T-cell (primary cell): ENCODE measurements at places on chromosomes 2 and 18.

GRCh38 chr2:9440058-9440727, 16.7 kb downstream of the CPSF3 start:
- no peak for DNase-seq

DNA sequence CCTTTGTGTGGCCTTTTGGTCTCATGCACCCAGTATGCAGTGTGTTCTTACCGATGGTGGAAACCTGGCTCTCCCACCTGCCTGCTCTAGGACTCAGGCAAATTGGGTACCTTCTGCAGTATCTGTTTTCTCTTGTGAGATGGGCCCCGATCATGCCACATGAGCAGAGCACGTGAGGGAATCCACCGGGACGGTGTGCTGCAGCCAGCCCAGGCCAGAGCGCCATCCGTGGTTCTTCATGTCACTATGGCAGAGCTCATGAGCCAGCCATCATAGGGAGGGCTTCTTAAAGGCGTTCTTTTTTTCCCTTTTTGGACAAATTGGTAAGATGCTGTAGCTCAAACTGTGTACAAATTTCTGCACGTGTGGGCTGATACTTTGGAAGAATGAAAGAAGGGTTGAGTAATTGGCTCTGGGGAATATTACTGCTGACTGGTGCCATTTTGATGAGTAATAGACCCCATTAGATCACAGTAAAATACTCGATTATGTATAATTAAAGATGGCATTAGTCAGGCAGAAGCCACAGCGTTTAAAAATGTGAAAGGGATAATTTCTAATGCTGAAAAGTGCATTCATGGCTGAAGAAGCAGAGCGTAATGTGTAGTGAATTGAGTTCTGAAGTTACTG, 19.2 kb downstream of the SH3RF3 start:
- DNase-seq = no peak

DNA sequence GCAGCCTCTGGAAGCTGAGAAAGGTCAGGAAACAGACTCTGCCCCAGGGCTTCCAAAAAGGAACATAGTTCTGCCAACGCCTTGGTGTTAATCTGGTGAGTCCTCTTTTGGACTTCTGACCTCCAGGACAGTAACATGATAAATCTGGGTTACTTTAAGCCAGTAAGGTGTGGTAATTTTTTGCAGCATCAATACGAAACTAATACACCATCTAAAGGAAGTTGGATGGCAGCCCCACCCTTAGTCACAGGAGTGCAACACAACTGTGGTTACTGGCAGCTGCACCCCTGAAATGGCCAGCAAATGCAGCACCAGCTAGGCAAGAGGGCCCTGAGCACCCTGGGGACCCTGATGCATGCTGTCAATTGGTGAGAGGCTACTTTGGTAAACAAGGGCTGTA, 25.8 kb downstream of the CREG2 start:
- DNase-seq = peak; percentile 17

GRCh38 chr2:198135481-198135934, 331.1 kb downstream of the PLCL1 start:
- DNase-seq = no peak

DNA sequence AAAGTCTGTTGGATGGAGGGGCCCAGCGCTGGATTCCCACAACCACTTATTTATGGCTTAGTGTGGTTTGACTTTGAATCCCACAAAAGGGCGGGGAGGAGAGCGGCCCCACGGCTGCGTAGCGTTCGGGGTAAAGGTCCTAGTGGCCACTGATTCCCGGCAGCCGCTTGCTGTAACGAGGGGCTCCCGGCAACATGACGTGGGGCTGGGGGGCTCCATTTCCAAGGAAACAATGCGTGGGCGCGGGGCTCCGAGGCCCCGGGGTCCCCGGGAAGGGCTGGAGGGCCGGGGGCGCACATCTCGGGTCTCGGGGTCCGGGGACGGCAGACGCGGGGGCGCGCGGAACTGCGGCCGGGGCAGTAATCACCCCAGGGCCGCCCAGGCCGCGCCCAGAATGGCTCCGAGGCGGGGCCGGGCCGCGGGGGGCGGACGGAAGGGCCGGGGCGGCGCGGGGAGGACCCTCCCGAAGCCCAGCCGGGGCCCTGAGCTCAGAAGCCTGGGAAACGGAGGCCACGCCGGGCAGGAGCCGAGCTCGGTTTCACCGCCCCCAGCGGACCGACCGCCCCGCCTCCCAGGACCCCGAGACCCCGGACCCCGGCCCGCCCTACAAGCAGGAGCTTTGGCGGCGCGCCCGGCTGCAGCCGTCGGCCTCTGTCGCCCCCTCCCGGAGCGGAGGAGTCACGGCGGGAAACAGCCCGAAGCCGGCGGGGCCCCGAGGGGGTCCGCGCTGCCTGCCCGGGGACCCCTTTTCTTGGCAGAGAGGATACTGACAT, 11.9 kb upstream of the MLPH start:
- DNase-seq = peak; percentile 82

DNA sequence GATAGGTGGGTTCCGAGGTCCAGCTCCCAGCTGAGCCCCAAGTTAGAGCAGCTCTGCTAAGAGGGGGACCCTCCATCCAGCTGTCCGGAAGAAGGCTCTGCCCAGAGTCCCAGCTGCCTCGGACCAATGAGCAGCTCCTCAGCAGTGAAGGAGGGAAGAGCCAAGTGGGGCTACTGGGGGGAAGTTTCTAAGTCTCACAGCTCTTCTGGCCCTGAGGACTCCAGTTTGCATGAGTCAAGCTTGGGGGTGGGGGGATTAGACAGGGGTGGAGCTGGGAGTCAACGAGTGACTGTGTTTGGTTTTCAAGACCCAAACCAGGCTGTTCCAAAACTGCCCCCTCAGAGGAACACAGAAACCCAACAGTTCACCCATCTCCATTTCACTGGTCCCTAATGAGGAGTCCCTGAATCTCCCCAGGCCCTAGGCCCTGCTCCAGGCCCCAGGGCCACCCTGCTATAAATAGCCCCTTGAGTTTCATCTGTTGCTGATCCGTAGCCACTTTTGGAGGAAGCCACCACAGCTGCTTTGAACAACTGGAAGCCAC, 100.9 kb downstream of the TNS1 start:
- DNase-seq = no peak

DNA sequence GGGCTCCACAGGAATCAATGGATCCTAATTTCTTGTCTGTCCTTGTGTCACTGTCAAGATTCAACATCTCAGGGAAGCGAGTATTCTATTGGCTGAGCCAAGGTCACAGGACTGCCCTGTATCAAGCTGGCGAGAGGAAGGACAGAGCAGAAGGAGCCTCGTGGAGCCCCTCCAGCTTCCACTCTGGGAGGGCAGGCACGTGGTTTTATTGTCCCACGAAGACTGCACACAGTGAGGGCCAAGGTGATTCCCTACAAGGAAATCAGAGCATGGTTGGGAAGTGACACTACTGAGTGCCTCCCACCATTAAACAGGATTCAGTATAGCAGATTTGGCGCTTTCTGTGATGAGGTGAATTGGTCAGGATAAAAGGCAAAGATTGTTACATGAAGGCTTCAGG, 302.4 kb upstream of the CXCR4 start:
- no peak for DNase-seq

DNA sequence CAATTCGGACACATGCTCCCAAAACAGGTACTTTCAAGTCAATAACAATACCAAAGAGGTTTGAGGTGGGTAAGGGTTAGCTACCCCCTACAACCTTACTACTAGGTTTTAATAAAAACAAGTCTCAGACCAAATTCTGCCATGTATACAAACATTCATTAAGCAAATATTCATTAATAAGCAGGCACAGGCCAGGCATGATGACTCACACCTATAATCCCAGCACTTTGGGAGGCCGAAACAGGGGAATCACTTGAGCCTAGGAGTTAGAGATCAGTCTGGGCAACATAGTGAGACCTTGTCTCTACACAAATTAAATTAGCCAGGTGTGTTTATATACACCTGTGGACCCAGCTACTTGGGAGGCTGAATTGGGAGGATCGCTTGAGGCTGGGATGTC, 11.7 kb upstream of the ELAC1 start:
- no peak for DNase-seq

- DNase-seq = no peak
Measured at GRCh38 chr2:210955591-210955990, 399.2 kb downstream of the CPS1 start.

DNA sequence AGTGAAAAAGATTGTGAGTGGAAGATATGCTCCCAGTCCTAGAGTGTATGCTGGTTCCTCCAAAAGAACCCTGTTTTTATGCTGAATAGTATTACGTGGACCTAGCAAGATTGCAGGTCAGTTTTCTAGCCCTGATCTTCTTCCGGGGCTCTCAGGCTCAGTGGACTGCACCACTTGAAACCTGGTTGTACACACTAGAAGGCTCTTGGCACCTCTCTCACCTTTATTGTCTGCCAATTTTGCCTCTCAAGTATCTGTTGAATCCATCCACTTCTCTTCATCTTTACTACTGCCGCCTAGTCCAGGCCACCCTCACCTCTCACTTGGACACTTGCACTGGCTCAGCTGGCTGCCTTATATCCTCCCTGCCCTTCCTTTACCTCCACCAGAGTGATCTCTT, 16.8 kb downstream of the TTC39C start:
- DNase-seq = no peak

GRCh38 chr18:79424880-79425568, 29.3 kb downstream of the NFATC1 start:
- no peak for DNase-seq

DNA sequence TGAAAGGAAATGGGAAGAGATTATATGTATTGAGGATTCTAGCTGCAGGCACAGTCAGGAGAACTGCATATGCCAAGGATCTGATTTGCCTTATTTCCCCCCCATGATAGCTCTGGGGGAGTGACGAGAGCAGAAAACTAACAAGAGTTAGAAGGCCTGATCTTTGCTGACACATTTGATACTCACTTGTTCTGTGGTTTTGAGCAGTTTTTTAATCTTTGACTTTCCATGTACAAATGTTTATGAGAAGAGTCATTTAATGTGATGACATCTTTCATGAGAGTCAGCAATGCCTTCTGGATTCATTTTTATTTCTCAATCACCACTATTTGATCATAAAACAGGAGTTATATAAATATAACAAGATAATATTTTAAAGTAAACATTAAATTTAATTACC, 12.7 kb upstream of the SERPINB7 start:
- no peak for DNase-seq

GRCh38 chr18:62759704-62760402, 44.5 kb downstream of the PHLPP1 start:
- DNase-seq = no peak

GRCh38 chr2:77018219-77018618, 504.0 kb downstream of the LRRTM4 start:
- no peak for DNase-seq

DNA sequence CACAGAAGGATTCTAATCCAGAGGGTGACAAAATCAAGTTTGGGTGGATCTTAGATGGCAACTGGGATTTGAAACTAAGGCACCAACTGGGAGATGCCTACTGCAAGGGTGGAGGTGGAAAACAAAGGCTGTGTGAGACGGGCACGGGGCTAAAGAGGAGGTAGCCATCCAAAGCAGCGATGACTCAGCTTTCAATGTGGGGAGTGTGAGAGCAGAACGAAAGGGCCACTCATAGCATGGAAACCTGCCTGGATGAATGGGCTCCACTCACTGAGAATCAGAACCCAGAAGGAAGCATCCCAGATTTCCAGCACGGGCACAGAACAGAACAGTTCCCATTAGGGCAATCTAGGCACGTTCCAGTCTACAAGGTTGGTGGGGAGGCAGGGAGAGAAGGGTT, 159.5 kb downstream of the COL4A4 start:
- no peak for DNase-seq

DNA sequence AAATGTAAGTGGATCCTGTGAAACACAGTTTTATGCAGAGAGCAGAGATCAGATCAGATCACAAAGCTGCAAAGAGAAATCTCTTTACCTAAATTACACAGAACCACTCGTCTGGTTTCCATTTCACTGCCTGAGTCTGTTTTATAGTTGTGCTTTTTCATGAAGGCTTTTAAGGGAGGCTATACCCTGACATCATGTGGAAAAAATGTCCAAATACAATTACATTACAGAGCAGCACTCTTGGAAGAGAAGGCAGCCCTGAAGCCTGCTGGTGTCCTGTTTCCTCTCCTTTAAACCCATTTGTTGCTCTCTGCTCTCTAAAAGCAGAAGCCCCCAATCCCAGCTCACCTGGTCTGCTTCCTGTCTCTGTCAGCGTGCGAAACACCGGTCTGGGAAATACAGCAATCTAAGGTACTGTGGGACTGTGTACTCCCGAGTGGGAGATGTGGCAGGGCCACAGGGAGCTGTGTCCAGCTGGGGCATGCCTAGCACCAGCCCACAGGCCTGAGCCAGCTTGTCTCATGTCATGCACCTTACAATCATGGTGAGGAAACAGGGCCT, 24.8 kb upstream of the ZFP36L2 start:
- DNase-seq = no peak

GRCh38 chr2:237888389-237888788, 29.0 kb downstream of the RAMP1 start:
- no peak for DNase-seq

DNA sequence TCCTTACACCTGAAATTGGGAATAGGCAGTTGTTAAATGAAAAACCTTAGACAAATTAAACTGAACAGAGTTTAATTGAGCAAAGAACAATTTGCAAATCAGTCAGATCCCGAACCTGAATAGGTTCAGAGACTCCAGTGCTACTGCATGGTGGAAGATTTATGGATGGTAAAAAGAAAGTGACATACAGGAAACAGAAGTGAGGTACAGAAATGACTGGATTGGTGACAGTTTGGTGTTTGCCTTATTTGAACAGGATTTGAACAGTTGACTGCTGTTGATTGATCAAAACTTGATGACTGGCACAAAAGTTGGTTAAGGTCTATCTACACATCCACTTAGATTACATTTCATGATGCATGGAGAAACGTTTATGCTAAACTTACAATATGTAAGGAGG, 248.8 kb downstream of the HNMT start:
- no peak for DNase-seq

- no peak for DNase-seq
Measured at GRCh38 chr2:159186462-159186861, 100.0 kb downstream of the WDSUB1 start.

GRCh38 chr2:233100192-233100998, 40.3 kb downstream of the INPP5D start:
- peak; percentile 81 for DNase-seq

GRCh38 chr2:147715807-147716206, 129.0 kb upstream of the ACVR2A start:
- DNase-seq = no peak

DNA sequence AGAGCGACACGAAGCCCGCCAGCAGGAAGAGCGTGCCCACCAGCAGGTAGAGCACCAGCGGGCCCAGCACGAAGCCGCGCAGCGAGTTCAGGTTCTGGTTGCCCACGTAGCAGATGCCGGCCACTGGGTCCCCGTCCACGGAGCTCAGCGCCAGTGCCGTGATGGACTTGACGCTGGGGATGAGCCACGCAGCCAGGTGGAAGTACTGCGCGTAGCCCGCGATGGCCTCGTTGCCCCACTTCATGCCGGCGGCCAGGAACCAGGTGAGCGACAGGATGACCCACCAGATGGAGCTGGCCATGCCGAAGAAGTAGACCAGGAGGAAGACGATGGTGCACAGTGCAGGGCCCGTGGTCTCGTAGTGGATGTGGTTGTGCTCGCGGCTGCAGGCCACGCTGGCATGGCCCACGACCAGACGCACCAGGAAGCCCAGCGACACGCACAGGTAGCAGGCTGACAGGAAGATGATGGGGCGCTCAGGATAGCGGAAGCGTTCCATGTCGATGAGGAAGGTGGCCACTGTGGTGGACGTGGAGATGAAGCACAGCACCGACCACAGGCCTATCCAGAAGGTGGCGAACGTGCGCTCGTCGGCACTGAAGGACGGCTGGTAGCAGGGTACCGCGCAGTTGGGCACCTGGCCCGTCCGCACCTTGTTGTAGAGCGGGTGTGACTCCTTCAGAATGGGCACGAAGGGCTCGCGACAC, 2.1 kb downstream of the FZD5 start:
- no peak for DNase-seq
